Osteoblast (primary cell): ENCODE measurements at places on chromosomes 4 and X. TPM values are rescaled to one million over a fixed set of nuclear protein-coding genes. Genes with fewer than 3 reads are reported as not detected.

Gene PNMA6A
- 1.1 and 1.2 TPM in 2 replicates for total RNA-seq

Gene PFKFB1
- not detected in 2 replicates for total RNA-seq

- DNase-seq = peak; percentile 48
Measured at GRCh38 chr4:41120297-41121217, 93.8 kb downstream of the APBB2 start.

DNA sequence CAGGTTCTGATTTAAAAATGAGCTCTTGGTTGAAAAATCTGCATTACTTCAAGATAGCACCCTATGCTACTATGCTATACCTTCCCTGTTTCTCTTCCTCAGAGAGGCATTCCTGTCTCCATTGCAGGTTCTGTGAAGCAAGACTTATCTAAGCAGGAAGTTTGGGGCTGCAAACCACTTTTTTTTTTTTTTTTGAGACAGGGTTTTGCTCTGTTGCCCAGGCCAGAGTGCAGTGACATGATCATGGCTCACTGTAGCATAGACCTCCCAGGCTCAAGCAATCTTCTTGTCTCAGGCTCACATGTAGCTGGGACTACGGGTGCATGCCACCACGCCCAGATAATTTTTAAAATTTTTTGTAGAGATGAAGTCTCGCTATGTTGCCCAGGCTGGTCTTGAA lies 4.0 kb upstream of the CCNG2 start:
- DNase-seq = no peak

DNA sequence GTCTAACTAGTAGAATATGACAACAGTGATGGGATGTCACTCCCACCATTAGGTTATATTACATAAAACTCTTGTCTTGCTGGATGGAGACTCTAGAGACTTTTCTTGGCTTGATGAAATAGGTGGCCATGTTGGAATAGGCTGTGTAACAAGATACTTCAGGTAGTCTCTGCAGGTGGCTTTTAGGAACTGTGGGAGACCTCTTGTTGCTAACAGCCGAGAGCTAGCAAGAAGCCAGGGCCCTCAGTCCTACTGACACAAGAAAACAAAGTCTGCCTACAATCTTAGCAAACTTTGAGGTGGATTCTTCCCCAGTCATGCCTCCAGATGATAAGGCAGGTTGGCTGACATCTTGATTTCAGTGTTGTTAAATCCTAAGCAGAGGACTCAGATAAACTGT lies 72.5 kb downstream of the GNL3L start:
- DNase-seq = no peak

DNA sequence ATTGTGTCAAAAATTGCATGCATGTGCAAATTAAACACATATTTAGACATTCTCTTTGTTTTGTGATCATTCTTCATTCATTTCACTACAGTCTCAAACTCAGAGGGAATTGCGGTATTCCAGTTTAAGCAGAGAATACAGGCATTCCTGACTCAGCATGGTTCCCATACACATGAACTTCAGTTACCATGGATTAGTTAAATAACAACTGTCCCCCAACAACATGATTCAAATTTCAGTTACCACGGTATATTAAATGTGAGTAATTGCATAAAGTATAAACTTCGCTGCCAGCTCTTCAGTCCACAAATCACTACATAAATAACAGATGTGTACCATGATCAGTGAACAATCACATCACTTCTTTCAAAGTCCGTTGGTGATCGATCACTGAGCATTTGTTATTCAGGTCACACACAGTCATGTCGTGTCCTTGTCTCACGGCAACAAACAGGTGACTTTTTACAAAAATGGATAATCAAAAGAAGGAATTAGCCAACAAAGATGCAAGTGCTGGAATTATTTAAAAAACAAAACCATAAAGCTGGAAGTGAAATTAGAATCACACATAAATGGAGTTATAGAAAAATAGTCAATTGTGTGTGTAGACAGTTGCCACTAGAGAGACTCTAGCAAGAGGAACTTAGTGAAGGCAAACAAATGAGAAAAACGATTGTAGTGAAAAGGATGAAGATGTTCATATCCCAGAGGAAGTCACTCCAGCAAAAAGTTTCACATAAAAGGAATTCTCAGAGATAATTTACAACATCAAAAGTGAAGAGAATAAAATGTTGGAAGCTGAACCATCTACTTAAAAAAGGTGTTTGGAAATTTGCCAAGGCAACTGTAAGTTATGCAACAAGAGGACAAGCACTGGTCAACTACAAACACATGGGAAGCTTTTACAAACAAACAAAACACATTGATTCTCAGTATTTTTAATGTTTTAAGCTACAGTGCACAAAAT lies 138.6 kb upstream of the SMARCAD1 start:
- DNase-seq = no peak

- no peak for DNase-seq
Measured at GRCh38 chrX:32041181-32041580, 969.3 kb upstream of the FTHL17 start.

DNA sequence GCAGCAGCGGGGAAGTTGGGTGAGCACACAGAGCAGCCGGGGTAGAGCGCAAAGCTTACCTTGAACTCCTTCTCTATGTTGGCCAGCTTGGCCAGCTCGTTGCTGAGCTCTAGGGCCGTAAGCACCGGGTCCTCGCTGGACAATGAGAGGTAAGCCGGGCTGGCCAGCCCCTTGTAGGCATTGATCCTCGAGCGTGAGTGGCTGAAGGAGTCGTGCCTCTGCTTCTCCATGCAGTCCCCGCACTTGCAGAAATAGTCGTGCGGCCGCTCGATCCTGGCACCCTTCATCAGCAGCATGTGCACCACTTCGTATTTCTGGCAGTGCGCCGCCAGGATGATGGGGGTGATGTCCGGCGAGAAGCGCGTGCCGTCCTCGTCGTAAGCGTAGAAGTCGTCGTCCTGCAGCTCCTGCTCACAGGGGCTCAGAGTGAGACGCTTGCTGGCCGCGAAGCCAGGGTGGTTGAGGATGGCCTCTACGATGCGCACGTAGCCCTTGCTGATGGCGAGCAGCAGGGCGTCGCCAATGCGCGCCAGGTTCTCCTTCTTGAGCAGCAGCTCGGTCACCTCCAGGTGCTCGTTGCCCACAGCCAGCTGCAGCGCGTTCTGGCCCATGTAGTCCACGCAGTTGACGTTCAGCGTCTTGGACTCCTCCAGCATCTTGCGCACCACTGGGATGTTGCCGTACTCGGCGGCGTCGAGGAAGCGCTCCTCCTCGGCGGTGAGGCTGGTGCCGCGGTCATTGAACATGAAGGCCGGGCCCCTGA lies 19.5 kb downstream of the TRPC3 start:
- DNase-seq = no peak

- DNase-seq = no peak
Measured at GRCh38 chrX:103362474-103362873, 6.2 kb downstream of the TCEAL9 start.

DNA sequence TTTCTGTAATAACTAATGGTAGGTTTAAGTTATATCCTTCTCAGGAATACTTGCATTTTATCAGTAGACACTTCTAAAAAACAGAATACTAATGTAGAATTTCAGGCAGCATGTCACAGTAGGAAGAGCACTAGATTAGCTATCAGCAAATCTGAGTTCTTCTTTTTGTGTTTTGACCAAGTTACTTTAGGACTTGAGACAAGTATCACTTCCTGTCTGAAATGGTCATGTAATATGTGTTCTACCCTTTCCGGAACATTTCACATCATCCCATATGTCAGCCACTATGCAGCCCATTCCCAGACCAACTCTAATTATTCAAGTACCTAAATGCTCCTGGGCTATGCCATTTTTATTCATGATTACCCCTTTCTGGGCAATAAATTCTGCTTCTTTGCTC lies 401.8 kb upstream of the RPS6KA3 start:
- DNase-seq = no peak

DNA sequence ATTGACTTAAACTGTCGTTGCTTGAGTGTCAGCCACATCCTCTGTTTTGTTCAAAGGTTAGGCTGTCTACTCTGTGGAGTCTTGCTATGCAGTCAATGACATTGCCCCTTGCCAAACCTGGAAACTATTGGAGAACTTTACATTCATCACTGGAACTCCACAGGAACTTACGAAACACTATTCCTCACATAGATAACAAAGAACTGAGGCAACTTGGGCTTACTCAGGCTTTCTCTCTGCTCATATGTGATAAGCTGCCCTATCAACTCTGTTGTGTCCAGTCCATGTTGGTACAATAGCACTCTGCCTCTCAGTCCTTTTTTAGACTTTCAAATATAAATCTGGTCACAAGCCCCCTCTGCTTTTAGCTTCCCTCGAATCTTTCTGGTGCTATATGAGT lies 9.4 kb downstream of the NPY5R start:
- DNase-seq = no peak

GRCh38 chr4:88458104-88458740 lies 1.3 kb downstream of the HERC5 start:
- no peak for DNase-seq

- no peak for DNase-seq
Measured at GRCh38 chr4:182488896-182489295, 245.7 kb downstream of the TENM3 start.

DNA sequence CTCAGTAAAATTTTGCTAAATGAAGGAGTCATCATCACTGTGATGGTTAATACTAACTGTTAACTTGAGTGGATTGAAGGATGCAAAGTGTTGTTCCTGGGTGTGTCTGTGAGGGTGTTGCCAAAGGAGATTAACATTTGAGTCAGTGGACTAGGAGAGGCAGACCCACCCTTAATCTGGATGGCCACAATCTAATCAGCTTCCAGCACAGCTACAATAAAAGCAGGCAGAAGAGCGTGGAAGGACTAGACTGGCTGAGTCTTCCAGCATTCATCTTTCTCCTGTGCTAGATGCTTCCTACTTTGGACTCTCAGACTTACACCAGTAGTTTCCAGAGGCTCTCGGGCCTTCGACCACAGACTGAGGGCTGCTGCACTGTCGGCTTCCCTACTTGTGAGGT lies 21.3 kb upstream of the WDR44 start:
- DNase-seq = no peak

- DNase-seq = no peak
Measured at GRCh38 chrX:74890676-74891430, 34.4 kb downstream of the NEXMIF start.

GRCh38 chr4:168868044-168868781 lies 141.8 kb downstream of the CBR4 start:
- peak; percentile 62 for DNase-seq
